G401 (cell line): ENCODE measurements at places on chromosomes 1 and 21.

GRCh38 chr1:197632005-197632404 lies 143.3 kb downstream of the DENND1B start:
- no peak for DNase-seq

- no peak for DNase-seq
Measured at GRCh38 chr1:234681065-234681464, 71.1 kb upstream of the IRF2BP2 start.

- no peak for DNase-seq
Measured at GRCh38 chr1:205975387-205975998, 27.7 kb downstream of the RAB7B start.

GRCh38 chr1:14672005-14672404 lies 73.5 kb downstream of the KAZN start:
- DNase-seq, result no peak

DNA sequence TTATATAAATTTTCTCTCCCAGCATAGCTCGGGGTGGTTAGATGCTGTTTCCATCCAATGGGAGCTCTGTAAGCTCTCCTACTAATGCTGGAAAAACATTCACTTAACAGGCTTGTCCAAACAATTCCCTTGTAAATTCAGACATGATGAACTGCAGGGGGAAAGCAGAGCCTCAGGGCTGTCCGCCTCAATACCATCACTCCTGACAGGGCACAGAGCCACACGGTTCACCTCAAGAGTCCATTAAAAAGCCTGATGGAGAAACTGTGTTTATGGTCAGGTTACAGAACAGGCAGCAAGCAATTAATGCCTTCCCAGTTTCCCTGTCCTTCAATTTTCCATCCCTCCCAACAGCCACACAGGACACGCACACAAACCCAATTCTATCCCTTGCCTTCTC lies 171.0 kb downstream of the BRINP2 start:
- DNase-seq, result no peak

DNA sequence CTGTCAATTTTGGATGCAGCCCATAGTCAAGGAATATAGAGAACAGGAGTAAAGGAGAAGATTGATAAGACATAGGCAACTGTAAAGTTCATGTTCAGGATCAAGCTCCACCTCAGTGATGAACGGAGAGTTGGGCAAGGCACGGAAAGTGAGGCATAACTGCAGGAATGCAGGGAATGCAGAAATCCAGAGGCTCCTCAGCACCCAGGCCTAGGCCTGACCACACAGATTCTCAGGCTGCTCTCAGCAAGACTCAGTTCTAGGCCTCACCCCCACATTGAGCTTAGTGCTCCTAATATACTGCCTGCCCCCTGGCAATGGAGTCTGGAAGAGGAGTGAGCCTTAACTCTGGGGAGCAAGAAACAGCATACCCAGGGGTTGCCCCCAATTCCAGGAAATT lies 36.3 kb upstream of the S1PR1 start:
- DNase-seq, result no peak

- DNase-seq, result no peak
Measured at GRCh38 chr1:200673952-200674823, 4.5 kb upstream of the DDX59 start.

- no peak for DNase-seq
Measured at GRCh38 chr1:232018231-232019025, 391.8 kb downstream of the DISC1 start.

- no peak for DNase-seq
Measured at GRCh38 chr21:31248598-31248997, 95.5 kb downstream of the TIAM1 start.

DNA sequence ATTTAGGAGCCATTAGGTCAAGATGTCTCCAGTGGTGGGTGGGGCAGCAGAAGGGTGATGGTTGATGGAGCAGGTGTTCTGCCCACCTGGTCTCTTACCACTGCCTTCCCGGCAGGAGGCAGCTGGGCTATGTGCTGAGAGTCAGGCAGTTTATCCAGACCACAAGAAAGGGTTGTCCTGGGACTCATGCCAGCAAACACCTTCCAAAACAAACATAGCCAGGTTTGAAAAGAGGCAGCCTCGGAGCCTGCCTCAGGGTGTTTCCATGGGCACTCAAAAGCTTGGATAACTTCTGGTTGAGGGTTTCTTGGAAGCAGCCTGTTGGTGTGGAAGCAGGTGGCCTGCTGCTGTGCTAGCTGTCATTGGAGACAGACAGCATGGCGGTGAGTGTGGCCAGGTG lies 187.2 kb downstream of the PCP4 start:
- DNase-seq, result no peak

GRCh38 chr1:222787729-222788128 lies 27.1 kb upstream of the DISP1 start:
- no peak for DNase-seq

DNA sequence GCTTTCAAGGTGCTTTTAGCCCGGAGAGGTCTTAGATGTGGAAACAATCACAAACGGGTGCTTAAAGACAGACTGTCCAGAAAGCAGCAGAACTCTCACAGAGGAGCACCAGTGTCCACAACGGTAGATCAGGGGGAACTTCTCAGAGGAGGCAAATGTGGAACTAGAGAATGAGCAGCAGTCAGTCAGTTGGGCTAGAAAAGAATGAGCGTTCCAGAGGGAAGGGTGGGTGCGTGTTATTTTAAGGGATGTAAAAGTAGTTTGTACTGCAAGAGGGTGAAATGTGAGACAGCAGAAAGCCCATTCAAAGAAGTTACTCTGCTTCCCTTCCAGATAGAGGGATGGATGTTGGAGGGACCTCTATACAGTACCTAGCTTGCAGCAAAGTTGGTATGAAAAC lies 30.9 kb downstream of the RGS5 start:
- DNase-seq, result no peak

- DNase-seq, result no peak
Measured at GRCh38 chr1:115296981-115297380, 41.1 kb downstream of the NGF start.

DNA sequence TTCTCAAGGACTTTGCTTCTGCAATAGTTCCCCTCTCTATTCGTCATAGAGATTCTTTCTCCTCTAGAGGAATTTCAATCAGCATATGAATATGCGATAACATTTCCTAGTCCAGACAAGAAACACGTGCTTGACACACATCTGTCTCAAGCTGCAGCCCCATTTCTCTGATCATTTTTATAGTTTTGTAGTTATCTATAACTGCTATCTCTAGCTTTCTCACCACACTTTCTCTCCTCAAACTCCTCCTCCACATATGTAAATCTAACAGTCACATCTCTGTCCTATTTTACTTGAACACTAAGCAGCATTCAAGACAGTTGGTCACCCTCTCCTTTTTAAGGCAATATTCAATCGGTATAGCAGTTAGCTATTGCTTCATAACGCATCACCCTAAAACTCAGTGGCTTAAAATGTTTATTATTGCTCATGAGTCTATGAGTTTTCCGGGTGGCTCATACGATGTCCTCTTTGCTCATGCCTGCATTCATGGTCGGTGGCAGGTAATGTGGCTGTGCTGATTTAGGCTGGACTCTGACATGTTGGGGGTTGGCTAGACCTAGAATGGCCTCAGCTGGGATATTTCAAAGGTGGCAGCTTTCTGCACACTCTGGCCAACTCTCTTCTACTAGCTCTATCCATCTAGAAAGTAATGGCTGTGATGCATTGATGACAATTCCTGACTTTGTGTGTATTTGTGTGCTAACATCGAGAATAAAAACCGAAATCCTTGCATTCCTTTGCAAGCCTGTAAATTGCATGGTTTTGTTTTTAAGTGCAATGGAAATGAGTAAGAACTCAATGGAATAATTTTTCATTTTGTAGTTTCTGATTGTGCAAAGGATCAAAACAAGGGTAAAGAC lies 20.6 kb downstream of the ATP6V1G3 start:
- DNase-seq, result no peak

GRCh38 chr1:67861856-67862516 lies 28.7 kb upstream of the GNG12 start:
- DNase-seq, result no peak

DNA sequence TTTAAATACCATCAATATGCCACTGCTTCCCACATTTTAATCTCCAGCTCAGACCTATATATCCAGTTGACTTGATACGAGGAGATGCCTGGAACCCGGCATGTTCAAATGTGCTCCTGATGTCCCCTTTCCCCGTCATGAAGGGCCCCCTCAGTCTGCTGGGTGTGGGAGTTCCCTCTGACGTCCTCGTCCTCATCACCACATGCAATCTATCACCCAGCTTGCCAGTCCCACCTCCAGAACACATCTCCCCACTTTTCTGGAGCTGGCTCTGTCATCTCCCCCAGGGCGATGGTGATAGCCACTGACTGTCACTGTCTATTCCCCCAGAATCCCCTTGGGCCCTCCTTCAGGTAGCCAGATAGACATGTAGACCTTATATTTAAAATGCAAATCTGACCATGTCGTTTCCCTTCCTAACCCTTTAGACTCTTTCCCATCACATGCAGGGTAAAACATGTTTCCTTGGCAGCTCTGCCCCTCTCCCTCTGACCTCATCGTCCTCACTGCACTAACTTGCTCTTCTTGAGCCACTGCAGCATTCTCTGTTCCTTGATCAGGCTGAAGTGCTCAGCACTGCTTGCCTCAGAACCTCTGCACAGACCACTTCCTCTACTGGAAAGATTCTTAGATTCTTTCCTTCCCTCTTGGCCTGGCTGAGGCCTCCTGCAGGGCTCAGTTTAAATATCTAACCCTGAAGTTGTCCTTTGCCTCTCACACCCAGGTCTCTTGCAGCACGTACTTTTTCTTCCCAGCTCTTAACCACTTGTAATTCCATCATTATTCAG lies 7.4 kb downstream of the AZIN2 start:
- DNase-seq, result no peak

DNA sequence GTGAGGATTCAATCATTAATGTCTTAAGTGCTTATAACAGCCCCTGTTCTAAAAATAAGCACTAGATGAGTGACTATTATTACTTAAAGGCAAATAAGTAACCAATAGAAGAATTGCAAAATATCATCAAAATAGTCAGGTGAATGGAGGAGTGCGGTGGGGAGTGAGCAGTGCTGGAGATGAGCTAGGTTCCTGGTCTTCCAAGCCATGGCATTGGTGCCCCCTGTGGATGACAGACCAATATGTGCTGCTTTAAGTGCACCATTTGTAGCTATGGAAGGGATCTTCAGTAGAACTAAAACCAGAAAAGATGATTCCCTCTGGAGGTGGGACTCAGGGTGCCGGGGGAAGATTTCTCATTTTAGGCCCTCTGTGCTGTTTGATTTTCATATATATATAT lies 46.1 kb upstream of the SLC30A1 start:
- DNase-seq, result no peak

GRCh38 chr21:41953831-41954653 lies at the start of gene C2CD2:
Gene C2CD2, minus strand, starts transcription at chr21:41954018. Its CDS starts 370 bp downstream, at chr21:41953648.
- DNase-seq, result peak; percentile 25

DNA sequence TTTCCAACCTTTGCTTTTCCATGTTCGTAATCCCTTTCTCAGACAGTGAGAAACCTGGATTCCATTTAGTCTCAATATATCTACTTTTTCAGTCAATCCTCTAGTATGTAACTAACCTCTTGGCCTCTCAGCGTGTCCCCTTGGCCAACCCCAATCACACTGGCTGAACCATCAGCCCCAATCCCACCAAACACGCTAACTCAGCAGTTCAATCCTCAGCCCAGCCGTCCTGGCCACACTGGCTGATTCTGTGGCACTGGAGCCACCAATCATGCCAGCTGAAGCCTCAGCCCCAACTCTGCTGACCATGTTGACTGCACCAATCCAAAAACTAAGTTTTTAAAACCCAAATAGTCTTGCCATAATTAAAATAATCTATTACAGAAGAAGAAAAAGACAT lies 6.6 kb upstream of the MGST3 start:
- DNase-seq, result no peak

- no peak for DNase-seq
Measured at GRCh38 chr1:170077926-170078325, 3.4 kb upstream of the KIFAP3 start.
